Tongue (tissue), 3 donors: ENCODE measurements at places on chromosomes 1 and 21.

- DNase-seq = no peak
Observed at GRCh38 chr1:20730690-20731056, 1.8 kb downstream of the SH2D5 start.

DNA sequence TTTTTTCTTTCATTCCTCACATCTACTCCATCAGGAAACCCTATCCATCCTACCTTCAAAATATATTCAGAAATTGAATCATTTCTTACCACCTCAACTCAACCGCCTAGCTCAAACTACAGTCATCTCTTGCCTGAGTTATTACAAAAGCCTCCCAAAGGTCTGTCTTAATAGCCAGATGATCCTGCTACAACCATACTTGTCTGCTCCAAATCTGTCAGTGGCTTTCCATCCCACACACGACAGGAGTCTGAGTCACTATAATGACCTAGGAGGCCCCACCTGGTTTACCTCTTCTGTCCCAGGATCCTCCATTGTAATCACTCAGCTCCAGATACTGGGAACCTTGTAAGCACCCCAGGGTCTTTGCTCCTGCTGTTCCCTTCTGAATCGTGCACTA lies 37.1 kb upstream of the IL12RB2 start:
- DNase-seq = no peak

DNA sequence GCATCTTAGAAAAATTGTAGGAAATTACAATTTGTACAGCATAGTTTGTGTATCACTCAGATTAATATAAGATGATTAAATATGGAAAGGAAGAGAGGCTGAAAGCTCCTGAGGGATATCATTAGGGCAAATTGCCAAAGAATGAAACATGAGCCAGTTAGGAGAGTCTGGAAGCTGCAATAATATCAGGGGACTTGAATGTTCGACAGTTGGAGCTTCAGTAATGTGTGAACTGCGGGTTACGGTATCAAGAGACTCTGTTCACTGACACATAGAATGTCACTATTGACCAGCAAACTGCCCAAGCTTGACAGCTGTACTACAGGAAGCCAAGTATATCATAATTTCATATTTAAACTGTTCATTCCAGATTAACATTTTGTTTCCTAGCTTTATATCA lies 157.2 kb downstream of the DENND1B start:
- DNase-seq = peak; percentile 43

GRCh38 chr1:113949007-113949406 lies 19.9 kb downstream of the HIPK1 start:
- peak; percentile 30 for DNase-seq

DNA sequence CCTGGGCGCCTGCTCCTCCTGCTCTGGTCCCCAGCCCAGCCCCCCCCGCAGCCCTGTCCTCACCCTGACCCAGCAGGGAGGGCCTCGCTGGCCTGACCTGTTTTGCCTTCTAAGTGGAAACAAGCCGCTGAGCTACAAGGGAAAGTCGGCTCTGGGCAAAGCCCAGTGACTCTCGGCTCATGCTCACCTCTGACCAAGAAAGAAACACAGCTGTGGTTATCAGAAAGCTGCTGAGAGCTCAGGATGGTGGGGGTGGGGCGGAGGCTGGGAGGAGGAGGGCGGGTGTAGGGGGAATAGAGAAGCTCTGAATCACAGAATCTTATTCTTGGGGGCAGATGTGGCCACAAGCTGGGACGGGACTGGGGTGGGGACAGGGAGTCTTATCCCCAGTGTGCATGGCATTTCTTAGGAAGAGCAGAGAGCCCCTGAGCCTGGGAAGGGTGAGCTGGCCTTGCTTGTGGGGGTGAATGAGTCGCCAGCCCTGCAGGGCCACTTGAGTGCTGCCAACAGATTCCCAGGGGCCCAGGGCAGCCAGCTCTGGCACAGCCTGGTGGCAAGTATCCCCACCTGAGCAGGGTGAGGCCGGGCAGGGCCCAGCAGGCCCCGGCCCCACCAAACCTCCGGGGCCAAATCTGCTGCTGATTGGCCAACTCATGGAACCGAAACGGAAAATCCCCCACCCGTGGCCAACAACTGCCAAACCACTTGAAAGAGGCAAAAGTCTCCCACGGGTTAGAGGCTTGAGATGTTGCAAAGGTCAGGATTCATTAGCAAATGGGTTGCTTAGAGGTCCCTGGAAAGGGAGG lies 120.6 kb downstream of the SPSB1 start:
- DNase-seq = peak; percentile 55

- no peak for DNase-seq
Observed at GRCh38 chr1:158728510-158729225, 8.1 kb upstream of the OR6K3 start.

DNA sequence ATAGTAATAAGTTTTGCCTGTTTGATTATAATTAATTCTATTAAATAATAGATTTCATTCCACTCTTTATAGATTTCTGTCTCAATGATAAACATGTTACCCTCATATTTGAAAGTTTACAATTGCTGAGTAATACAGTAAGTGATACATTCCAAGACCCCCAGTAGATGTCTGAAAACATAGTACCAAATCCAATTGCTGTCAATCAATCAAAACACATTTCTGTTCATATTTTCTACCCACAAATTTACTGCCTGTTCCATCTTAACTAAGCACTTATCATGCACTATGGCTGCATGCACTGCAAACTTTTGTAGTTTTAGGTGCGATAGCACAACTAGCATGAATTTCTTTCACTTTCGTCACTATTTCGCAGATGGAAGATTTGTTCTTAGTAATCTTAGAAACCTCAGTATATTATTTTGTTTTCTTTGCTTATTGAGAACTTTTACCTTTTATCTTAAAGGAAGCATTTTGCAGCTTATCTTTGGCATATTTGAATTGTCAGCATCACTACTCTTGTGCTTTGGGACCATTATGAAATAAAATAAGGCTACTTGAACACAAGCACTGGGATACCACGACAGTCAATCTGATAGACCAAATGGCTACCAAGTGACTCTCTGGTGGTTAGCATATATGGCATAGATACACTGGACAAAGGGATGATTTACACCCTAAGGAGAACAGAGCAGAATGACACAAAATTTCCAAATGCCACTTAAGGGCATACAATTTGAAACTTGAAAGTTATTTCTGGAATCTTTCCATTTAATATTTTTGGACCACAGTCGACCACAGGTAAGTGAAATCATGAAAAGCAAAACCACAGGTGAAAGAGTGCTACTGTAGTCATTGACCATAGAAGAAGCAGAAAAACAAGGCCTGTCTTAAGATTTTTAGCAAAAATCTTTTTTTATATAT lies 67.6 kb downstream of the RGS13 start:
- no peak for DNase-seq
